NT2/D1 (cell line): ENCODE measurements at places on chromosomes 12 and 14.

DNA sequence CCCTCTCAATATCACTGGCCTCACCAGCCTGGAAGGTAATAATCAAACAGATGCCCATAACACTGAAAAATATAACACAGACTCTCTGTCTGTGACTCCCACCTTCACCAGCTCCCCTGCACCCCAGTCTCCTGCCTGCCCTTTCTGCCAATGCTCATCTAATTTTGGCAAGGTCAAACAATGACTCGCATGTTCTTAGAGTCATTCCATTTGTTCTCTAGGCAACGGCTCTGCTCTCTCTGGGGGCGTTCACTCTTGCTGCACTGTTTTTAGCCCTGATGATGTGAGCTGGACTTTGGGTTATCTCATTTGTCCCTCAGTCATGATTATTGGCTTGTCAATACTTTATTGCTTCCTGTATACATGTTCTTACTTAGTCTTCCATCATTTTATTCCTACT, 691.8 kb downstream of the FLRT2 start:
- no peak for DNase-seq

DNA sequence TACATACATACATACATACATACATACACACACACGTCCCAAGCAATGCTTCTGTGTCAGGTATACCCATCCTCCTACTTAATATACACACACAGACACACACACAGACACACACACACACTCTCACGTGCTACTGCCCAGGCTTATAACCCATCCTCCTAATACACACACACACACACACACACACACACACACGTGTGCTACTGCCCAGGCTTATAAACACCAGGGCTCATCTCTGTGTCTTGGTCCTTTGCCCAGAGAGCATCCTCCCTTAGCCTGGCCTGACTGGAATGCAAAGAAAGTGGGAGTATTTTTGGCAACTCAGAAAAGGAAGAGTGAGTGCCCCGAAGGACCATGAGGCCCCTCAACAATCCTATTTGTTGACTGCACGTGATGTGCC, 129.0 kb downstream of the RBM19 start:
- no peak for DNase-seq

GRCh38 chr14:76196980-76197695, 45.4 kb downstream of the GPATCH2L start:
- DNase-seq, result no peak

GRCh38 chr12:28601570-28602058, 411.4 kb downstream of the CCDC91 start:
- no peak for DNase-seq

DNA sequence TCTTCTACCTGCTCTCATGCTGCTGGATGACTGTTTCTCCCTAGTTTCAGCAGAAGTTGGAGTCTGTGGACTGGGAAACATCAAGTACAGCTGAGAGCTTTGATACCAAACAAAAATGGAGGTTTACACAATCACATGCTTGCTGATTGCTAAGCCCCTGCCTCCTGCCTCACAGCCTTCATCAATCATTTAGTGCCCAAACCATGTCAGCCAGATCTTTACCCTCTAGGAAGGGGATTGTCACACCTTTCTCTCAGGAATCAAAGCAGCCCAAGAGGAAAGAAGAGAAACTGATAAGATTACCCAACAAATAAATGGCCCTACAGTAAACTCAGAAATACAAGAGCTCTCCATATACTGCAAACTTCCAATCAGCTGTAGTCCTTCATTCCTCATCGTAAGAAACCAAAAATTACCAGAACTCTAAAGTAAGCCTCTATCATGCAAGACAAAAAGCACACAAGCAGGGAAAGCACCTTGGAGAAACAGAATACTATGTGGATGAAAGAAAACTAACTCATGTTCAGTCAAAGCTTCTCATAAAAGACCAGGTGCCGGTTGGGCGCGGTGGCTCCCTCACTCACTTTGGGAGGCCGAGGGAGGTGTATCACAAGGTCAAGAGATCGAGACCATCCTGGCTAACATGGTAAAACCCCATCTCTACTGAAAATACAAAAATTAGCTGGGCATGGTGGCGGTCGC, 63.6 kb upstream of the RESF1 start:
- DNase-seq, result no peak
